Peyer's patch (tissue), 4 donors: ENCODE measurements at places on chromosomes 3 and 15.

DNA sequence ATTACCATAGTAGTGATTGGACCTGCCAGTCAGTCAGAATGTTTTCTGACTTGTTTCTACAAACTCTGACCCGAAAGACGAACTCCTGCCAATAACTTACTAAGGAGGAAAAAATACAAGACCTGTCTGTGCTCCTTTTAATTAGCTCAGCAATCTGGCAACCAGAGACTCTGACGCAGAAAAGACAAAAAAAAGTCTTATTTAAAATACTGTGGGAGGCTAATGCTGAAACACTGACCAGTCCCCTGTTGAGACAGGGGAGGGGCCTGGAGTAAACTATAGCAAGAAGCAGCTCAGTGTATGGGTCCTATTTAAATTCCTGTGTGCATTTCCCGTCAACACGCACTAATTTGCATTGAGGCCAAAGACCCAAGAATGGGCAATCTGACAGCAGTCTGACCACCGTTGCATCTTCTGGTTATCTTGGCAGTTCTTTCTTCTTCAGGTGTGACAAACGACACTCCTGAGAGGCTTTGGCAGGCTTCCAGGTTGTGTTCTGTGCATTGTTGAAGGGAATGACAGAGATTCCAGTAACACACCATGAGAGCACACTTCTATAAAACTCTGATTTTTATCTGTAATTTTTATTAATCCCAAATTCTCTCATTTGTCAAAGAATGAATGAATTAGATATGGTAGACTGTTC, 1114.3 kb downstream of the IGSF11 start:
- no peaks in the 10 kb centered on the region for H3K27me3 ChIP-seq
- H3K27ac ChIP-seq, result no peak overlapping the region
- no peak overlapping the region for H3K4me3 ChIP-seq
- no peak for DNase-seq

- H3K4me1 ChIP-seq, result no peaks in the 10 kb centered on the region
- no peak overlapping the region for H3K27ac ChIP-seq
- DNase-seq, result no peak
- no peak overlapping the region for H3K4me3 ChIP-seq
Observed at GRCh38 chr3:171327441-171328174, 132.6 kb downstream of the TNIK start.

GRCh38 chr3:170144437-170144843, 37.1 kb downstream of the PHC3 start:
- no peak overlapping the region for H3K4me3 ChIP-seq
- DNase-seq, result no peak
- H3K27ac ChIP-seq, result no peak overlapping the region
- no peaks in the 10 kb centered on the region for H3K27me3 ChIP-seq
- no peaks in the 10 kb centered on the region for H3K4me1 ChIP-seq

GRCh38 chr15:74608786-74609185, 6.8 kb upstream of the CLK3 start:
- DNase-seq, result no peak
- no peaks in the 10 kb centered on the region for H3K36me3 ChIP-seq
- no peaks in the 10 kb centered on the region for H3K4me1 ChIP-seq
- H3K27me3 ChIP-seq, result no peaks in the 10 kb centered on the region
- no peak overlapping the region for H3K27ac ChIP-seq

DNA sequence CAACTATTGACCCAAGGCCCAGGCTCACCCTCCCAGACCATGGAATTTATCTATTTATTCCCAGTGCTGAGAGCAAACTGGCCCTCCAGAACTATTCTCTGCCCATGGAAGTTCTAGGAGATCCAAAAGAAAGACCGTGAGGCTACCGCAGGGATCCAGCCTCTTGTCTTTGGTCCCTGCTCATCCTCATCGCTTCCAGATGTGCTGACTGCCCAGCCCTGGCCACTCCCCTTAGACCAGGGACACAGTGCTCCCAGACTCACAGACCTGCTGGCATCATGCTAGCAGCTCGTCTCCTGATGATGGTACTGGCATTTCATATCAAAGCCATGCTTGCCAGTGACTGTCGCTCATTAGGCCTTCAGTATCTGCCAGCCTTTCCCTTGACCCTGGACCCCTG, 405.7 kb upstream of the PPP2R3A start:
- H3K4me3 ChIP-seq, result no peak overlapping the region
- H3K36me3 ChIP-seq, result no peaks in the 10 kb centered on the region
- no peaks in the 10 kb centered on the region for H3K27me3 ChIP-seq

DNA sequence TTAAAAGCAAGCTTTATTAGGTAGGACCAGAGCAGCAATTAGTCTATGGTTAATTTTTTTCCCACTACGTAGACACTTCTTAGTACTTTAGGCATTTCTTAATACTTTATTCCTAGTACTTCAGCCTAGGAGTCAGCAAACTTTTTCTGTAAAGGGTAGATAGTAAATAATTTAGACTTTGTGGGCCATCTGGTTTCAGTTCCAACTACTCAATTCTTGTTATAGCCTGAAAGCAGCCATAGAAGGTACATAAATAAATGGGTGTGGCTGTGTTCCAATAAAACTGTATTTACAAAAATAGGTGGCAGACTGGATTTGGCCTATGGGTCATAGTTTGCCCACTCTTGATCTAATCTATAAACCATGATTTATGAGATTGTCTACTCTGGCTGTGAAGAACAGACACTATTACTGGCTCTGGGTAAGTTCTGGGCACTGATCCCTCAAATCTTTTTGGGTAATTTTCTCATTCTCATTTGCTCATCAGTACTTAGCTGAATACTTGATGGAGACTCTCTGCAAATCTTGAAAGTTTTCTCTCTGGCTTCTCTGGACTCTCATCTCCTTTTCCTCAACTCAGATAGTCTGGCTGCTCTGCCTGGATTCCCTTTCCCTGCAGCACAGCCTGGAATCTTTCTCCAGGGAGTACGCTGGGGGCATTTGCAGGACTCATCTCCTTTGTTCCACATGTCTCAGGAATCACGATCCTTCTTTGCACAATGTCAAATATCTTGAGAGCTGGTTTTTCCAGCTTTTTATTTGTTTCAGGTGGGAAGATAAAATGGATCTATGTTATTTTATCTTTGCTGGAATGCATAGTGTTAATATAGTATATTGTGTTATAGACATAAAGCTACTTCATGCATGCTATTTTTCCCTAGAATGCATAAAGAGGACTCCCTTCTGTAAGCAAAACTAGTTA, 524.8 kb upstream of the TBL1XR1 start:
- DNase-seq, result no peak
- no peak overlapping the region for H3K4me3 ChIP-seq
- H3K27me3 ChIP-seq, result no peaks in the 10 kb centered on the region

- peaks cover 8% of the 10 kb centered on the region for H3K4me1 ChIP-seq
- H3K27me3 ChIP-seq, result no peaks in the 10 kb centered on the region
- H3K4me3 ChIP-seq, result no peak overlapping the region
- peak overlapping the region; percentile 52 for H3K27ac ChIP-seq
- H3K36me3 ChIP-seq, result no peaks in the 10 kb centered on the region
- peak; percentile 66 for DNase-seq
Observed at GRCh38 chr15:52730173-52730572, 51.0 kb upstream of the ATOSA start.

GRCh38 chr3:101377209-101377608, 56.8 kb upstream of the IMPG2 start:
- H3K36me3 ChIP-seq, result no peaks in the 10 kb centered on the region
- H3K4me1 ChIP-seq, result peaks cover 18% of the 10 kb centered on the region
- DNase-seq, result no peak
- no peak overlapping the region for H3K4me3 ChIP-seq
- no peaks in the 10 kb centered on the region for H3K27me3 ChIP-seq

DNA sequence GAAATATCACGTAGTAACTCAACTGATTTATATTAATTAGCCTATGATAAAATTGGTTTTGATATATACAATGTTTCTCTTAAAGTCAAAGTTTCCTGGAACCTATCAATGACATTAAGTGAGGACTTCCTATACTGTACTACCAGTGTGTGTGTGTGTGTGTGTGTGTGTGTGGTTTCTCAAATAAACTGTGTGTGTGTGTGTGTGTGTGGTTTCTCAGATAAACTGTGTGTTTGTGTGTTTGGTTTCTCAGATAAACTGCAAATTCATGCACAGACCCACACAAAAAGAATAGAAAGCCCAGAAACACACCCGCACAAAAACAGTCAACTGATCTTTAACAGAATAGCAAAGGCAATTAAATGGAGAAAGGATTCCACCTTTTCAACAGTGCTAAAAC, 14.5 kb upstream of the WDR5B start:
- no peaks in the 10 kb centered on the region for H3K27me3 ChIP-seq
- H3K27ac ChIP-seq, result no peak overlapping the region

- no peak overlapping the region for H3K4me3 ChIP-seq
- H3K27me3 ChIP-seq, result no peaks in the 10 kb centered on the region
- no peaks in the 10 kb centered on the region for H3K36me3 ChIP-seq
- DNase-seq, result no peak
- H3K27ac ChIP-seq, result no peak overlapping the region
Observed at GRCh38 chr3:194285850-194286197, 65.3 kb downstream of the CPN2 start.

DNA sequence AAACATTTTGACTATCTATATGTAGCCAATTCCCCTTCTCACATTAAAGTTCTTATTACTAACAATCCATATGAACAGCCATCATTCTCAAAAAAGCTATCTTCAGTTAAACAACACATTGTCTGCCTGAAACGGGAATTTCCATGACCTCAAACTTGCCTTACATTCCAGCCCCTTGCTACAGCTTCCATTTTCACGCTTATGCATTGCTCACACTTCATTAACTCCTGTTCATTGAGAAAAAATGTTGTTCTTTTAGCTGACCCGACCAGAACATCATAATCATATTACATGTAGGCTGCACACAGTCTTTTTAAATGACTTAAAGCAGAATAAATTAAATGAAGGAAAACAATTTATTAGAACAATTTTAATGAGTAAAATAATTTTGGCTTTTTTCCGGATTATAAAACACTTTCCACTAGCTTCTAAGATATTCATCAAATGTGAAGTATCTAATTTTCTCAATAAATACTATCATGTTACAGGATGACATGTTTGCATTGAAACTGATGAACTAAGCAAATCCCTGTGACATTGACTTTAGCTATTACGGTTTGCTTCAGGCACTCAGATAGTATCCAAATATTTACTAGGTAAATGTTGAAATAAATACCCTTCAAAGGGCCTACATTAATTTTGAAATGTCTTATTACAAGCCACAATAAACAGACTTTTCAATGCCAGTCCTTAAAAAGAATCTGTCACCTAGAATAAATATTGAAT, 49.9 kb downstream of the P3H2 start:
- H3K27ac ChIP-seq, result no peak overlapping the region
- H3K27me3 ChIP-seq, result no peaks in the 10 kb centered on the region
- no peaks in the 10 kb centered on the region for H3K4me1 ChIP-seq
- no peak overlapping the region for H3K4me3 ChIP-seq
- DNase-seq, result no peak

DNA sequence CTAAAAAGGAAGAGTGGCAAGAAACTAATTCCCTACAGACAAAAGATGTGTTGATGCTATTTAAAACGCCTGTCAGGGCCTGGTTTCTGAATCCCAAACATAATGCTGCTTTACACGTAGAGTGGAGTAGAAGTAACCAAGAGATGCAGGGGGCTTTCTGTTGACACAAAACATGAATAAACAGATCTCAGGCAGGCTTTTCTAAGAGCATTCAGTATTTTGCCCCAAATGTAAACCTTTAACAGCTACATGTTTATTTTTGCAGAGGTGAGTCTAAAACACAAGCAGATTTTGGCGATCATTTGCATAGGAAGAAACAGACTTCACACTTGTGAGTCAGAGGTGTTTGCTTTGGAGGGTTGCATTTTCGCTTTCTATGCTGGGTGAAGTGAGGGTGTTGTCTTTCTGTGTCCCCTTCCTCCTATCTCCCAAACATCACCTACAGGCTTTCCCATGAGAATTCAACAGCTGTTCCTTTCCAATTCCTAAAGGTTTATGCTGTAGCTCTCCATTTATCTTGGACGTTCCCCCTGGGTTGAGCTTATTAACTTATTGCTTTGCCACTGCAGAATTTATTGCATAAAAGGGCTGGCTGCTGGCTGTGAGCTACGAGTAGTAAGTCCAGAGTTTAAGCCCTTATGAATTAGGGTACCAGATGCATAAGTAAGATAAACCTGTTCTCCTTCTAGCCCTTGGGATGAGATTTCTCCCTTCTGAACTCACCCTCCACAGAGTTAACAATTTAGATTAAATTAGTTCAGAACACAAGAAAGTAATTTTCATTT, 156.7 kb downstream of the DIPK2A start:
- H3K27me3 ChIP-seq, result no peaks in the 10 kb centered on the region
- no peak for DNase-seq
- H3K27ac ChIP-seq, result no peak overlapping the region
- H3K4me3 ChIP-seq, result no peak overlapping the region
- H3K4me1 ChIP-seq, result no peaks in the 10 kb centered on the region

- no peak overlapping the region for H3K27ac ChIP-seq
- no peak for DNase-seq
- H3K36me3 ChIP-seq, result no peaks in the 10 kb centered on the region
- H3K4me3 ChIP-seq, result no peak overlapping the region
- H3K4me1 ChIP-seq, result no peaks in the 10 kb centered on the region
Observed at GRCh38 chr3:133069556-133070286, 31.5 kb downstream of the TMEM108 start.

DNA sequence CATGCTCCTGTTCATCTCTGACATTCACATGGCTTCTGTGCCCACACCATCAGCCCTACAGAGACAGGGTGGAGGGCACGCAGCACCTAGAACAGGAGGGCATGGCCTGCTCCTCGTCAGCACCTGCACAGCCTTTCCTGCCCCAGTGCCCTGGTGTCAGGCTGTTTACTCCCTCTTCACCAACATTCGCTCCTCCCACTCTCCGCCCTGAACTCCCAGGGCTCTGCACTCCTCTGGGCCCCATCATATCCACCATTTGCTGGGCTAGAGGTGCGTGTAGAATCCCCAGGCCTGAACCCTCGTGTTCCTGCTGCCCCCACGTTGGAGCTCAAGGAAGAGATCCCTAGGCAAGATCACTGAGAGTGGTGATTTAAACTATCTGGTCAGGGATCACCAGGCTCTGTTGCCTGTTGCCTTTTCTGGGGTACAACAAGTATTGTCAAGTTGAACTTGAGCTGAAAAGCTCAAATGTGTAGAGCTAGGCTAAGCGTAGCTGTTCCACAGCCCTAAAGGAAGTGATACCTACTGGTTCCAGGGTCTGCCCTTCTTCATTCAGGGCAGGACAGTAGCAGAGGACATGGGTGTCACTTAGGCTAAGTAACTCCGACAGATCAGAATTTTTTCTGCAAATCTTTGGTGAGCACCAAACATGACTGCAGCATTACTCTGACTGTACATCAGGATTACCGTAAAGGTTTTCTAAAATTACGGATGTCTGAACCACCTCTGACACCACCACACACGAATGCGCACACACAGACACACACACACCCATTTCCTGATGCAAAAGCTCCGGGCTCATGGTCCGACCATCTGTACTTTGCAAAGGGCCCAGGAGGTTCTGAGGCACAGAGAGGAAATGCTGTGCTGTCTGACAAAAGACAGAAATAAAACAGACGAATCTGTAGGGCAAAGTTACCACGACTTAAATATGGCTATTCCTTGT, 43.7 kb upstream of the GNB5 start:
- H3K27ac ChIP-seq, result no peak overlapping the region
- no peaks in the 10 kb centered on the region for H3K36me3 ChIP-seq
- H3K27me3 ChIP-seq, result no peaks in the 10 kb centered on the region
- DNase-seq, result peak; percentile 80
- H3K4me1 ChIP-seq, result peaks cover 6% of the 10 kb centered on the region
